ENCODE measurements at places on chromosomes 1 and 21.

GRCh38 chr1:51719146-51719545, 102.3 kb downstream of the OSBPL9 start:
- no peak for ATAC-seq

- ATAC-seq: no peak
Measured at GRCh38 chr1:32246888-32247273, at the start of gene FAM167B. FAM167B (plus strand) TSS chr1:32247222; CDS start chr1:32247422, 200 bp downstream.

- ATAC-seq: no peak
Measured at GRCh38 chr1:39488793-39489566, 2.5 kb upstream of the BMP8A start.

DNA sequence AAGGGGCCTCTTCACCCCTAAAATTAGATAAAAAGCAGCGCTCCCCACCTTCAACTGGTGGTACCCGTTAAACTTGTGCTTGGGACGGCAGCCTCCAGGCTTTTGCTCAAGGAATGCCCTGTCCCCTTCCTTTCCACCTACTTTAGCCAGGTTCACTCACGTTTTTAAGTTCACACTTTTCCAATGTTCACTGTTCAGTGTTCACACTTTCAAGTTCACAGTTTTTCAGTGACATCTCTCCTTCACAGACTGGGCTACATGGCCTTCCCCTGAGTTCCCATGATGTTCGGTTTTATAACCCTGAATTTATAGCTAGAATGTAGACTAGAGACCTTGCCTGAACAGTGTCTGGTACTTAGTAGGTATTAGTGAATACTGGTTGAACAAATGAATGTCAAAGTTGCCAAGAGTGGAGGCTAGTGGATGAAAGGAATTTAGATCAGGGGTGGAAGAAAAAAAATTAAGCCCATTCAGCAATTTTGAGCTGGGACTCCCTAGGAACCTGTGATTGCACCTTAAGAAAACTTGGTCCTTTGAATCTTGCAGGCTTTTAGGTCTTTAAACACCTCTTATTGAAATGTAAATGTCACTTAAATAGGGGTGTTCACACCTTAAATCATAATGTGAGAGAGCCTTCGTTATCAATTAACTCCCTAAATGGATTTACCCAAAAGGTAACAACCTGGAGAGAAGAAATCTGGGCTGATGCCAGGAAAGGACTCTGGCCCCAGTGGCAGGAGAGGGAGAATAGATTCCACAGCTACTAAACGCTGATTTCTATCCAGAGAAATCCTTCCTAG, 12.3 kb downstream of the BTG2 start:
- ATAC-seq: no peak

GRCh38 chr1:231395998-231396390, 26.1 kb downstream of the EGLN1 start:
- ATAC-seq: no peak

- ATAC-seq: no peak
Measured at GRCh38 chr1:33743221-33743998, 120.5 kb upstream of the HMGB4 start.

DNA sequence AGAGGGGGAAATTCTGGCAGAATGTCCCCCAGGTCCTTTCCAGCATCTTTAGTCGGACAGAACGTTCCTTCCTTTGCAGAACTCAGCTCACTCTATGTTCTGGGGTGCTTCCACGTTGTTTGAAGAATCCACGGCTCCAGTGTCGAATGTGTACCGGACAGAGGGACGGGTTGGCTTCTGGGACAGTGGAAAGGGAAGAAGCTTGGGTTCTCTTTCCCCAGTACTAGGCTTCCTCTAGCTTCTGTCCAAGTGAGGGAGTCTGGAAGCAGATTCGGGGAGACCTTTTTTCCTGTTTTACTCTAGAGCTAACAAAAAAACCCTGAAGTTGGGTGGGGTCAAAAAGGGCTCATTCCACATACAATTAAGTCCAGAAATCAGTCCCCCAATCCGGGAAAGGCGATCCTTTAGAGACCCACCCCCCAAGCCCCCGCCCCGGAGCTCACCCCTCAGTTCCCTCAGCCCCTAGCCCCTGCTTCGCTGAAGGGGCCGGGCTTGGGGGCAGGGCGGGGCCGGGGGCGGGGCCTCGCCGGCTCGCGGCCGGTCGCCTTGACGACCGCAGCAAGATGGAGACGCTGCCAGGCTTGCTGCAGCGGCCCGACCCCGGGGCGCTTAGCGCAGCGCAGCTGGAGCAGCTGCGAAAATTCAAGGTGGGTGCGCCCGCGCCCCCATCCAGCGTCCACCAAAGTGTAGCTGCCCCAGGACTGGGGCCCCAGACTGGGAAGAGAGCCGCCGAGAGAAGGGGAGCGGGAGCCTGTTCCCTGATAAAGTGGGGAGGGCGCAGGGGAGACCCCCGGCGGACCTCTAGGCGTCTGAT, at the start of gene RIIAD1:
RIIAD1 (plus strand) TSS at position 549 of the 814 bp plus-strand sequence; CDS start at position 564, 15 bp downstream.
- ATAC-seq: peak; percentile 79

- ATAC-seq: no peak
Measured at GRCh38 chr1:3504151-3504821, 49.8 kb downstream of the ARHGEF16 start.

- ATAC-seq: no peak
Measured at GRCh38 chr1:34683616-34684015, 71.2 kb upstream of the GJB5 start.

DNA sequence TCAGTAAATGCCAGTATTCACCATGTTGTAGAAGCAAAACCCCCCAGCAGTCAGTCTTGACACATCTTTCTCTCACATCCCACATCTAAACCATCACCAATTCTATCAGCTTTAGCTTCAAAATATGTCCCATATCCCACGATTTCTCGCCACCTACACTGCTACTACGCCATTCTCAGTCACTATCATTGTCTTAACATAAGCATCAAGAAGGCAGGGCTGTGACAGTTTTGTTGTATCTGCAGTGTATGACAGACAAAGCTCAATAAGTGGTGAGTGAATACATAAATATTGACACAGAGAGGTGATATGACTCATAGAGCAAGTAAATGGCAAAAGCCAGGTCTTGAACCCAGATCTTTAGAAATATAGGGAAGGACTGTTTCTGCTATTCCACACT, 59.9 kb downstream of the JAK1 start:
- ATAC-seq: peak; percentile 85

GRCh38 chr1:10771789-10772188, 24.7 kb downstream of the CASZ1 start:
- no peak for ATAC-seq

DNA sequence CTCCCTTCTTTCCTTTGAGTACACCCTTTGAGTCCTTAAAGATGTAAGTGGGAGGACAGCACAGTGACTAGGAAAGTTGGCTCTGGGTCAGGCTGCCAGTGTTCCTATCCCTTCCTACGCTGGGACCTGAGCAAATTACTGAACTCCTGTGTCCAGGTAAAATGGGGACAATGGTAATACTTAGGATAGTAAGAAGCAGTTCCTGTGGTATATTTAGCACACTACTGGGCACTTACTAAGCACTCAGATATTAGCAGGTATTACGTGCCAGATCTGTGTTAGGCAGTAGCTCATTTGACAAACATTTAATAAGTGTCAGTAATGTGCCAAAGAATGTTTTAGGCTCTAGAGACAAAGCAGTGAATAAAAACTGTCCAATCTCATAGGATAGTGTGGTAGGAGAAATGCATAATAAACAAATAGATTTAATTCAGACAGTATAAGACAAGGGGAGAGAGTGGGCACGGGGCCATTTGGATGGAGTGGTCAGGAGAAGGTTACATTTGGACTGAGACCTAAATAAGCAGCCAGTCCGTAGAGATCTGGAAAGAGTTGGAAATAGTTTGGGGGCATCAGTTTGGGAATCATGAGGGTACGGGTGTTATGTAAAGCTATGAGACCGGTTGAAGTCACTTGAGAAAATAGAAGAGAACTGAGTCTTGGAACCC, 26.2 kb upstream of the ZFP69B start:
- no peak for ATAC-seq

- no peak for ATAC-seq
Measured at GRCh38 chr1:243740255-243740999, 109.6 kb downstream of the AKT3 start.

GRCh38 chr1:64223329-64224151, 20.1 kb downstream of the UBE2U start:
- peak; percentile 63 for ATAC-seq

- no peak for ATAC-seq
Measured at GRCh38 chr1:214310010-214310409, 29.1 kb downstream of the SMYD2 start.

- no peak for ATAC-seq
Measured at GRCh38 chr1:3921765-3922164, 21.7 kb upstream of the C1orf174 start.

- ATAC-seq: peak; percentile 12
Measured at GRCh38 chr1:111596499-111596898, 23.1 kb upstream of the RAP1A start.

GRCh38 chr1:101112051-101112780, 86.6 kb upstream of the DPH5 start:
- peak; percentile 93 for ATAC-seq

- no peak for ATAC-seq
Measured at GRCh38 chr1:62573675-62574074, 23.6 kb upstream of the ANGPTL3 start.

- no peak for ATAC-seq
Measured at GRCh38 chr1:203508463-203509073, 14.6 kb downstream of the OPTC start.

- ATAC-seq: no peak
Measured at GRCh38 chr1:218558271-218558810, 213.2 kb downstream of the TGFB2 start.

GRCh38 chr1:176450526-176450925, 12.4 kb upstream of the PAPPA2 start:
- no peak for ATAC-seq

- ATAC-seq: no peak
Measured at GRCh38 chr1:114078116-114078515, 75.6 kb downstream of the SYT6 start.

- ATAC-seq: no peak
Measured at GRCh38 chr1:212042436-212042835, 6.9 kb downstream of the DTL start.

- no peak for ATAC-seq
Measured at GRCh38 chr1:244256086-244256676, 195.5 kb downstream of the ADSS2 start.

DNA sequence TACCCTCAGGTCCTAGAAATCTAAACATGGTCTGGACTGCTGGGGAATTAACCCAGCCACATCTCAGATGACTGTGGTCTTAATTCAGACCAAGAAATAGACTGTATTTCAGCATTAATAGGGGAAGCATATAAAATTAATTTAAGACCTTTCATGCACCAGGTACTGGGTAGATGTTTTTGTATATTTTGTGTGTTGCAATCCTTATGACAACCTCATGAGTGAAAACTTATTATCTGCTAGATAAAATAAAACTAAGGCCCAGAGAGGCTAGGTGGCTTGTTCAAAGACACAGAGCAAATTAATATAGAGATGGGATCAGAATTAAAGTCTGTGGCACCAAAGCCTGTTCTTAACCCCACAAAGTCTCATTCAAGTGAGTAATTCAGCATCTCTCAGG, 40.1 kb downstream of the OPTC start:
- ATAC-seq: no peak

DNA sequence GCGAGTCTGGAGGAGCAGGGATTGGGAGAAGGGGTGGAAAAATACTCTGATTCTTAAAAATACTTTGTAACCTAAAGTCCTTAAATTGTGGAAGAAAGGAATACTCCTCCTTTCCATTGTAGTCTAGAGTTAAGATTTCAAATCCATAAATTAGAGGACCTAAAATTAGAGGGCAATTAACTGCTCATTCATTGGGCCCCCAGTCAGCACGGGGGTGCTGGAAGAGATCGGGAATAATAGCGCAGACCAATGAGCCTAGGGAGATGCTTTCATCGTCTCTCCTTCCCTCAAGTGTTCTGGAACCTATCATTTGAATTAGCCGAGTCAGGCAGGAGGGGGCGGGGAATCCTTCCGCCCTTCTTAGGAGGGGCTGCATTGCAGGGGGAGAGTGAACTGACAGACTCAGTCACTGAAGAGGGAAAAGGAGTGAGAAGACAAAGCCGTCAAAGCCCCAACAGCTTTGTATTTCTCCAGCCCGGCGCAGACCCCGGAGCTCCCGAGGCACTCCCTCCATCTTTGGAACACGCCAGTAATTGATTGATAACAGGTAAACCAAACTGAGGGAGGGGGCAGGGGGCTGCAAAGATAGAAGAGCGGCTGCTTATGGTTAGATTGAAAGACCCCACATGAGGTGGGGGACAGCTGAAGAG, at the start of gene MLLT11:
MLLT11 (plus strand) TSS at position 391 of the 650 bp plus-strand sequence. CDS start 6,828 bp downstream, outside the sequence.
- ATAC-seq: no peak

- ATAC-seq: no peak
Measured at GRCh38 chr1:98003442-98003841, 82.6 kb upstream of the DPYD start.

DNA sequence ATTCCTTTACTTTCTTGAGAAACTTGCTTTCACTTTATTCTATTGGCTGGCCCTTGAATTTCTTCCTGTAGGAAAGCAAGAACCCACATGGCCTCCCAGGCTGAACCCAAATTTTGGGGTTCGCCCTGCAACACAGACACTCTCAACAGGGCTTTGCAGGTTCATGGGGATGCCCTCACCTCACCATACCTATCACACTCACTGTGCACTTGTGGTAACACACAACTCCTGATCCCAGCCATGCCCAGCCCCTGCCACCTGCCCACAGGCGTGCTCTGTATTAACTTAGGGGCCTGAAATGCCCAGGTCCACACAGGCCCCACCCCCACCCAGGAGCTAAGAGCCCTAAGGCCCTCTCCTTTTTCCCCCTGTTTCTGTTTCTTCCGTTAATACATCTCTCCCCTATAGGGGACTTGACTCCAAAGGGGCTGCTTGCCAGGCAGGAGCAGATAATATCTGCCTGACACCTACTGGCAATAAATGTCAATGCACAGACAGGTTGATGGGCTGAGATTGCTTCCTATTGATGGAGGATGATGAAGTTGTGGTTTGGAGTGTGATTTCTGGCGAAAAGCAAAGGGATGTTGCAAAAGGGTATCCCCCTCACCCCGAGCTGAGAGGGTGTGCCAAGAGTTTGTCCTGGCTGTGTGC, 171.5 kb downstream of the AJAP1 start:
- ATAC-seq: no peak

DNA sequence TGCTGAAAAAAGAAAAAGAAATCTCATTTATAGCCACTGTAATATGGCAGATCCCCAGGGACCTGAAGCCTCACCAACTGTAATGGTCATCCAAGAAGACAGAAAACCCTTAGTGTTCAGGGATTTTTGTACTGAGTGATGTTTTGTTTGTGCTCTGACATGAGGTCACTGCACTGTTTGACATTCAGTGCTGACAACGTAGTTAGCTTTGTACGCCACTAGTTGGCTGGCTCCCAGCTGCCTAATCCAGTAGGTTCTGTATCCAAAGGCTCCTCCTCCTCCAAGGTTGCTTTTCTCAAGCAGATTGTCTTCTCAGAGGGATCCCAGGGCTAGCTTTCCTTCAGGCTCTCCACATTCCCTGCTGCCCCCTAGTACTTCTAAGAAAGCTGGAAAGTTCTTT, 9.5 kb upstream of the YRDC start:
- no peak for ATAC-seq

Measured in activated CD4-positive, CD25-positive, alpha-beta regulatory T cell treated with anti-CD3 and anti-CD28 coated beads, Interleukin-2, amount 50 U/mL, for 24 hours (primary cell).